ENCODE measurements at places on chromosomes 3 and 15.
A peak's percentile ranks its signal among the peaks of the same experiment; 100 is the strongest.

GRCh38 chr15:73028831-73029451 is 23.3 kb upstream of the NEO1 start:
- no peak for DNase-seq

DNA sequence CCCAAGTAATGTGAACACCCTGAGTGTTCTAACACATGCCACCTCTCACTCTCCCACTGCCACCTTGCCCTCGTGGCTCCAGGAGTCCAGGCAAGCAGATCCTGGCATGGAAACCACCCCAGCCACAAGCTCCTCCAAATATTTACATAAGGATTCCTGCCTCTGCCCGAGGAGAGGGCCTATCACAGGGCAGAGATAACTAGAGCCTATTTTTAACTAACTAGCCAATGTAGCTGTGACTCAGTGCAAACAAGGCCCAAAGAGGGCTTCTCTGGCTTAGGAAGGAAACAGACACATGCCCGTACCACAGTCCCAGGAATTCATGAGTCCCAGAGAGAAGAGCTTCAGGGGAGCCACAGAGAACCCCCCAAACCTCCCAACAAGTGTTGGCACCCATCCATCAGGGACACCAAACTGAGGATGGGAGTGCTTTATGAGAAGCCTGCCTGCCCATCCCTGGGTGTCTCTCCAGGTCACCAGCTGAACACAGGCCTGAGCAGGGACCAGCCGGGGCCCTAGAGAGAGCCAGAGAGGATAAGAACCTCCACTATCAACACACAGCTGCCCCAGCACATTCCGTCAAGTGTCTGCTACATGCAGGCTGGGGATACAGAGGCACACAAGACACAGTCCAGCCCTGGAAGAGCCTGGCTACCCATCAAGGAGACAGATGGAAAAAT is 9.2 kb downstream of the FYCO1 start:
- no peak for DNase-seq

GRCh38 chr3:49454458-49454857 is 15.6 kb upstream of the DAG1 start:
- no peak for DNase-seq

DNA sequence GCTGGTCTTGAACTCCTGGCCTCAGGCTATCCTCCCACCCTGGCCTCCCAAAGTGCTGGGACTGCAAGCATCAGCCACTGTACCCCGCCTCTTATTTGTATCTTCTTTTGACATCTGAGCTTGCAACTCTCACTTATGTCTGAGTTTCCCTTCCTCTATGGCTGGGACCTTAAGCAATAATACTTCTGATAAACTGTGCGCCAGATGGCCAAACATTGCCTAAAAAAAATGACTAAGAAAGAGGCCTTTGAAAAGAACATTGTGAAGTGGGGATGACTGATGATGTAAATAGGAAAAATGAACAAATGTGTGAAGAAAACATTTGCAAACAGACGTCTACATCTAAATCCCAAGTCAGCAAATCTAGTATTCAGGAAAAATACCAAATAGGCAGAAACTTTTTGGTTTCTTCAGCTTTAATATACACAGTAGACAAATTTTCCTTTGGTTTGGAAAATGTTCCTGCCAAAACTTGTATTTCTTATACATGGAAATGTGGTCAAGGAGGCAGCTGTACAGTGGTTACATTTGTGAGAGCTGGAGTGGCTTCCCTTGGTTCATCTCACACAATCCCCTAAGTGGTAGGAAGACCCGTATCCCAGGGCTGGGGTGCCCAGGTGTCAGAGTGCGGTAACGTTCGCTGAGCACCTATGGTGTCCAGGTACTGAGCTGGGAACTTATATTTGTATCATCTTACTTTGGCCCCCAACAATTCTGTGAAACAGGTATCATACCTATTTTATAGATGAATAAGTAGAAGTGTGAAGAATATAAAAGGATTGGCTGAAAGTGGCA is 11.6 kb upstream of the TFRC start:
- DNase-seq = no peak

- no peak for DNase-seq
Measured at GRCh38 chr3:111851511-111851954, 7.5 kb upstream of the PHLDB2 start.

DNA sequence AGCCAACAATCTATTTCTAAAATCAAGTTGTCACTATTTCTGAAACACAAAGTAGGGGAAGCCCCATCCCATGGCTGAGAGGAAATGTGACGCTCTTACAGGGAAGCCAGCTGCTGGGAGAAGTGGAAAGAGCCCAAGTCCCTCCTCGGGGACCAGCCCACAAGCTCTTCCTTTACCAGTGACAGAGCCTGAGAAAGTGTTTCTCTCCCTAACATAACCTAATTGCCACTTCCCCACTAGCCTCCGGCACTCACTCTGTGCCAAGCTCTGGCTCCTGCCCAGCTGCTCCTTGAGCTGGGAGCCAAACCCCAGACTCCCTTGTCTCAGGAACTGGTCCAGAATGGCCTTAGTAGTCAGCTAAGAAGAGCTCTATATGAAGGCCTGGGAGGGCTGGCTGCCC is 42.9 kb downstream of the TNFAIP8L3 start:
- no peak for DNase-seq

GRCh38 chr15:29670266-29670665 is 152.0 kb downstream of the TJP1 start:
- no peak for DNase-seq

DNA sequence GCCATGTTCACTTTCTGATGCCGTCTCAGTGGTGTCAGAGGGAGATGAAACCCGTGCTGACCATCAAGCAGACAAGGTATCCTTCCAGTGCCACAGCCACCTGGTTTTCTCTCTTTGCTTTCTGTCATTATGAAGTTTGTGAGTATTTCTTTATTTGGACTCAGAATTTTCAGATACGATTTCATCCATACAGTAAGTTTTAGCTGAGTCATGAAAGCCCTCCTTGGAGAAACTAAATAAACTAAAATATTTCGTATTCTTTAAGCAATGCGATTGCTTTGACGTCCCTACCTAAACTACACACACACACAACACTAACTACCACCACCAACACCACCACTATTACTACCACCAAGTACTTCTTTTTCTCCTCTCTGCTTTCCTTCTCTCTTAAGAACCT is 350.1 kb downstream of the NTRK3 start:
- no peak for DNase-seq

DNA sequence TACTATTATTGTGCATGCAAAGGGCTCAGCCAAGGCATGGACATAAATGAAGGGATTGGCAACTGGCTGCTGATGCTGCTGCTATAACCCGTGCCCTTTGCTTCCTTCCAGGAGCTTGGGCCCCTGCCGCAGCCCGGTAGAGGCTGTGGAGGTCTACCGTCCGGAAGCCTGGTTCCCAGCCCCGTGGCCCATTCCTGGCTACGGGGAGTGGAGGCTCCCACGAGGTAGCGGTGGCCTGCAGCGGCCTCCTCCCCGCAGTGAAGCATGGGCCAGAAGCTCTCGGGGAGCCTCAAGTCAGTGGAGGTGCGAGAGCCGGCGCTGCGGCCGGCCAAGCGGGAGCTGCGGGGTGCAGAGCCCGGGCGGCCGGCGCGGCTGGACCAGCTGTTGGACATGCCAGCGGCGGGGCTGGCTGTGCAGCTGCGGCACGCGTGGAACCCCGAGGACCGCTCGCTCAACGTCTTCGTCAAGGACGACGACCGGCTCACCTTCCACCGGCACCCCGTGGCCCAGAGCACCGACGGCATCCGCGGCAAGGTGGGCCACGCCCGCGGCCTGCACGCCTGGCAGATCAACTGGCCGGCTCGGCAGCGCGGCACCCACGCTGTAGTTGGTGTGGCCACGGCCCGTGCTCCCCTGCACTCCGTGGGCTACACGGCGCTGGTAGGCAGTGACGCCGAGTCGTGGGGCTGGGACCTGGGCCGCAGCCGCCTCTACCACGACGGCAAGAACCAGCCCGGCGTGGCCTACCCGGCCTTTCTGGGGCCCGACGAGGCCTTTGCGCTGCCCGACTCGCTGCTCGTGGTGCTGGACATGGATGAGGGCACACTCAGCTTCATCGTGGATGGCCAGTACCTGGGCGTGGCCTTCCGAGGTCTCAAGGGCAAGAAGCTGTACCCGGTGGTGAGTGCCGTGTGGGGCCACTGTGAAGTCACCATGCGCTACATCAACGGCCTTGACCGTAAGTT is 15.0 kb downstream of the SPSB4 start:
- no peak for DNase-seq

DNA sequence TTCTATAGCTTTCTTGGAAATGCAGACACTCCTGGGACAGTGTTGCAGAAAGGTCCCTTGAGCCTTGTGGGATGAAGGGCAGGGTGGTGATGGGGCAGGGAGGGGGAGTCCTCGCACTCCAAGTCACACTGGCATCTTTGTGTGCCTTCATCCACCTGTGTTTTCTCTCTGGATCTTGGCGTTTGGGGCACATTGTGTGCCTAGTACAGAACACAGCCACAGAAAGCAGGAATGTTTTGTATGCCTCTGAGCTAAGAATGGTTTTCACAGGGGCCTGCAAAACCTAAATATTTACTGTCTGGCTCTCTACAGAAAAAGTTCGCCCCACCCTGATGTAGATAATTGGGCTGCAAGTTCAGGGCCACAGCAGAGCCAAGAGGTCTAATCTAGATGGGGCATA is 5.7 kb downstream of the MYZAP start:
- no peak for DNase-seq

DNA sequence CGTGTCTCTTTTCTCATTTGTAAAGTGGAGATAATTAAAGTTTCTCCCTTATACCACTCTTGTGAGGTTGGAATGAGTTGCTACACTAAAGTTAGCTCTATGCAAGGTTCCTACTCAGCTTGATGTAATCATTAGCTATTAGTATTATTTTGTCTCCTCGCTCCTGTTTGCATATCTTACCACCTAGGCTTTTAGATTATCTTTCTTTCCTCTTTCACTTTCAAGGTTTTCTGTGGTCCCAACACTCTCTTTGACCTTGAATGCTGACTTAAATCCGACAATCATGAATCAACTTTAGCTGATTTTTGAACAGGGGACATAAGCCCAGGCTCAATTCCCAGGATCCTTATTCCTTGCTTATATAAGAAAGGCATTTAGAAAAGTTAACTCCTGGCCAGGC is 769.7 kb upstream of the GRM7 start:
- no peak for DNase-seq

- DNase-seq = no peak
Measured at GRCh38 chr3:107910713-107911259, 180.0 kb downstream of the CD47 start.

- DNase-seq = no peak
Measured at GRCh38 chr3:89340408-89340807, 233.0 kb downstream of the EPHA3 start.

DNA sequence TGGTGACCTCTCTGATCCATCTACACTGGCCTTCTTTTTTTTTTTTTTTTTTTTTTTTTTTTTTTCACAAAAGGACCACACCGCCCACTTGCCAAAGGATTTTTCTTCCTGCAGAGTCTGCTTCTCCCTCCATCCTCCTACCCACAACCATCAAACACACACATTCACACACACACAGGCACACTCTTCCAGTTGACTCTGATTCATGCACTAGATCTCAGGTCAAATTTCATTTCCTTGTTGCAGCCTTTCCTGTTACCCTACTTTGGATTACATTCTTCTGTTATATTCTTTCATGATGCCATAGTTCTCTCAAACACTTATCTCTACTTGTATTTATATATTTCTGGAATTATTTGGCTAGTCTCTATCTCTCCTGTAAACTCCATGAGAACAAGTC is 133.9 kb downstream of the STAC start:
- no peak for DNase-seq

- DNase-seq = peak; percentile 10
Measured at GRCh38 chr15:82810890-82811426, 1.5 kb downstream of the WHAMM start.

DNA sequence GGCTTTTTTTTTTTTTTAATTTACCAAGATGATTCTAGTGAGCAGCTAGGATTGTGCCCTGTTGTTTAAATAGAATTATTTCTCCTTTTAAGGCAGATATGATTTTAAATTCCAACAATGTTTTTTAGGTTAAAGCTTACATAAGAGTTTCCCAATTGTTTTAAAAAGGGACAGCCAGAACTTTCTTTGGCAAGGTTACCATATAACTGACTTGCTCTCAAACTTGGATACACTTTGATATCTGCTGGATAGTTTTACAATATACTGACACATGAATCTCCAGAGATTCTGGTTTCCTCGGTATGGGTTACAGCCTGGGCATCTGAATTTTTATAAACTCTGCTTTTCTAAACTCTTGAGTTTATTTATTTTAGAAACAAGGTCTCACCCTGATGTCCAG is 134.3 kb upstream of the GADL1 start:
- DNase-seq = no peak

DNA sequence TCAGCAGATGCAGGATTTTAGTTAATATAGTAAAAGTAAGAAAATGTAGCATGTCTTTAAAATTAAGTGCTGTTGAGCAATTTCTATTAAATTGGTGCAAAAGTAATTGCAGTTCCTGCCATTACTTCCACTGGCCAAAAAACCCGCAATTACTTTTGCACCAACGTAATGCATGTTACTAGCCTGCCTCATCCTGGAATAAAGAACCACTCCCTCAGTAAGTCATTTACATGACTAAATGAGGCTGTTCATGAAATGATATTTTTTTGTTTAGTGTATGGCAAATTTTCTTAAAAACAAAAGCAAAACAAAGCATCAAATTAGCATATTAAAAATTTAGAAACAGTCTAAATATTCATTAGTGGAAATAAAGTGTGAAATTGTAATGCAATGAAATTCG is 180.4 kb downstream of the DIPK2A start:
- no peak for DNase-seq

- no peak for DNase-seq
Measured at GRCh38 chr3:46417841-46418611, 11.0 kb downstream of the CCRL2 start.

GRCh38 chr3:188900421-188900951 is 271.3 kb upstream of the TPRG1 start:
- DNase-seq = no peak

DNA sequence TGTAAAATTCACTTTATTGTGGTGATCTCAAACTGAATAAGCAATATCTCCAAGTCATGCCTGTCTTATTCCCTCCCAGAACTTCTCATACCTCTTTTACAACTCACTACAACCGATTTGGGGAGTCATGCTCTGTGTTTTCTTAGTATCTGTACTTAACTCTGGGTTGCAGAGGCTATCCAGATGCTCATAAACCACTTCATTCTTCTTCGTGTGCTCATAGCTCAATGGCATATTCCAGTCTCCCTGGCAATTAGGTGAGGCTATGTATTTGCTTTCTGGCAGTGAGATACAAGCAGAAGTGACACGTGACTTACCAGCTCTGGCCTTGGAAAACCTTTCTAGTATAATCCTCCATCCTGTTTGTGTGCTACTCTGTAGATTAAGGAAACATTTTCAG is 360.9 kb downstream of the ZNF385D start:
- DNase-seq = no peak

- DNase-seq = no peak
Measured at GRCh38 chr3:48356419-48356818, 15.6 kb upstream of the FBXW12 start.

GRCh38 chr3:134795746-134796280 is 753 bp downstream of the EPHB1 start:
- DNase-seq = no peak
